Stimulated activated CD4-positive, alpha-beta T cell treated with anti-CD3 and anti-CD28 coated beads, Interleukin-2, amount 100 ng/mL, for 48 hours (primary cell): ENCODE measurements at places on chromosomes 3 and 15.

GRCh38 chr15:36265422-36265821 lies 314.0 kb upstream of the CDIN1 start:
- no peak for DNase-seq

DNA sequence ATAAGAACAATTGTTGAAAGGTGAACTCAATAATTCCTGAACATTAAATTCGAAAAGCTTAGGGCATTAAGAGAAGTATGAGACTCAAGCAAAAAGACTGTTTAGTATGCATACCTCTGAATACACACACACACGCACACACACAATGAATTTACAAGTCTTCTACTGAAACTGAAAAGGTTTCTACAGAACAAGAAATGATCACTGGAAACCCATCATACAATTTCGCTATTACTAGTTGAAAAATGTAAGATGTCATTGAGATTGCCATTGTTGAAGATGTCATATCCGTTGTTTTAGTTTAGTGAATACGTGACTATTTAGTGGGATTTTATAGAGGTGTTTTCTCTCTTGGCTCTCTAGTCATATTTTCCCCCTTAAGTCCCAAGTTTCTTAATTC lies 106.8 kb downstream of the FOXB1 start:
- no peak for DNase-seq

- no peak for DNase-seq
These were observed 147.9 kb downstream of the ATG7 start for GRCh38 chr3:11420066-11420465.

DNA sequence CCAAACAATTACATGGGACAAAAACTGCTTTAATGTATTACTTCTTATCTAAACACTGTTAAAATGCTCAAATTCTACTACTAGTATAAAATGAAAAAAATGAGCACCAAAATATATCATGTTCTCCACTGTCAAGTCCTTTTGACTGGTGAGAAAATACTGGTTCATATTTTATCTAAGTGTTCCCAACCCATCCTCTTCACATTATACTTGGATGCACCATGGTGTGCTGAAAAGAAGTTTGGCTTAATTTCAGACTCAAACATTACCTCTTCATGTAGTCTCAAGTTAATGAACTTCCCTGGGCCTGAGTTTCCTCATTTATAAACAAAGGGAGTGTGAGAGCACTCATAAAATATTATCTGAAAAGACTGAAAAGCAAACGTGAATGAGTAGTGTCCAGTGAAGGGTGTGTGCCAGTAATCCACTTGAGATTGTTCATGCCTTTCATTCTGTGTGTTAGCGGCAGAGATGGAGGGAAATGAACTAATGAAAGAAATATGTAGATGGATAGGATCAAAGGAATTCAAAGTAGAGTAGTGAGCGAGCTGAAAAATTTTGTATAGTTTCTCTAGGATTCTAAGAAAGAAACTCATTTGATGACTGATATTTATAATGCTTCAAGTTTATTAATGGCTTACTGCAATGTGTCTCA lies 263.2 kb downstream of the NLGN1 start:
- DNase-seq: no peak

DNA sequence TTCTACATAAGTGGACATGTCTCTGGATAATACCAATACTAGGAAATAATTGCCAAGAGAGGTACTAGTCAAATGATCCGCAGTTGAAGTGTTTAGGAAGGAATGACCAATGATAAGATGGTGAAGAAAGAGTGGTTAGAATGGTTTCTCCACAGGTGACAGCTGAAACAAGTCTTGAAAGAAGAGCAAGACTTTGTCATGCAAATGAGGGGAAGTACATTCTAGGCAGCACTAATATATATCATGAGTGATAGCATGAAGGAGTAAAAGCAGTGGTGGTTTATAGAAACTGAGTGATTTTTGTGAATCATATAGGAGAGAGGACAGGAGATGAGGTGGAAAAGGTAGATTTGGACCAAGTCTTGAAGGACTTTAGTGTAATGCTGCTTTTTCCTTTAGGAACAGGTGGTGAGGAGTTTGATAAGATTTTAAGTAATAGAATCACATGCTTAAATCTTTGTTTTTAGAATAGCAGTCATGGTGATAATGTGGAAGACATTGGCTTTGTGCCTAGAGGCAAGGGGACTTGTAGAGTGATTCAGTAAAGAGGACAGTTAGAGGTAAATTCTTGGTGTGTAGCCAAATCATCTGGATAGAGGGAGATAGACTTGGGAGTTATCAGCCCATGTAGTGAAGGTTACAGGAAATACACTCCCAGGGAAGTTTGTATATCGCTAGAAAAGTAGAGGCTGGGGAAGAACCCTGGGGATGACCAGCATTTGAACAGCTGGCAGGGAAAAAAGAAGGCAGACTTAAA lies 31.9 kb downstream of the SLMAP start:
- no peak for DNase-seq

DNA sequence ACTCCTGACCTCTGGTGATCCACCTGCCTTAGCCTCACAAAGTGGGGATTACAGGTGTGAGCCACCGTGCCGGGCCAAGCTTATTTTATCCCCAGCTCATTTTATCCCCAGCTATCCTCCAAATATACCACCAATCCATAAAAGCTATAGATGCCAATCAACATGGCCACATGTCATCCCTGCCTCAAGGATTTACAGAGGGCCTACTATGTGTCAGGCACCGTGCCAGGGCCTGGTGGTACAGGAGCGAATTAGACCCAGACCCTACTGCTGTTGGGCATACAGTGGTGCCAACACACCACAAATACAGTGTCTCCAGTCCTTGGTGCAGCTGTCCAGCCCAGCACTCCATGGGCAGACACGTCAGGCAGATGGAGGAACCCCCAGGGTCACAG lies 73.4 kb downstream of the SCN5A start:
- DNase-seq: no peak

DNA sequence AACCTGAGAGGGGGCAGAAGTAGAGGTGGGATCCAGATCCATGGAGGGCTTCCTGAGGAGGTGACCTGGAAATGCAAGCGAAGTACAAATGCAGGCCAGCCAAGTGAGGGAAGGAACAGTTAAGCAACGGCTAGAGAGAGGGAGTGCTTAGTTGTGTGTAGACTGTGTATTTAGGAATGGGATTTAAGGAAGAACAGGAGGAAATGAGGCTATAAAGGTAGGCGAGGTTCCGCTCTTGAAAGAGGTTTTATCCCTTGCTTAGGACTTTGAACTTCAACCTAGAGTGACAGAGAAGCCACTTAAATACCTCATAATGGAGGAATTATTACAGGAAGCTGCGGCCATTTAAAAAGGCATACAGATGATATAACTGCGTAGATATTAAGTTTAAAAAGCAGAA lies 295.1 kb downstream of the THSD4 start:
- DNase-seq: no peak

DNA sequence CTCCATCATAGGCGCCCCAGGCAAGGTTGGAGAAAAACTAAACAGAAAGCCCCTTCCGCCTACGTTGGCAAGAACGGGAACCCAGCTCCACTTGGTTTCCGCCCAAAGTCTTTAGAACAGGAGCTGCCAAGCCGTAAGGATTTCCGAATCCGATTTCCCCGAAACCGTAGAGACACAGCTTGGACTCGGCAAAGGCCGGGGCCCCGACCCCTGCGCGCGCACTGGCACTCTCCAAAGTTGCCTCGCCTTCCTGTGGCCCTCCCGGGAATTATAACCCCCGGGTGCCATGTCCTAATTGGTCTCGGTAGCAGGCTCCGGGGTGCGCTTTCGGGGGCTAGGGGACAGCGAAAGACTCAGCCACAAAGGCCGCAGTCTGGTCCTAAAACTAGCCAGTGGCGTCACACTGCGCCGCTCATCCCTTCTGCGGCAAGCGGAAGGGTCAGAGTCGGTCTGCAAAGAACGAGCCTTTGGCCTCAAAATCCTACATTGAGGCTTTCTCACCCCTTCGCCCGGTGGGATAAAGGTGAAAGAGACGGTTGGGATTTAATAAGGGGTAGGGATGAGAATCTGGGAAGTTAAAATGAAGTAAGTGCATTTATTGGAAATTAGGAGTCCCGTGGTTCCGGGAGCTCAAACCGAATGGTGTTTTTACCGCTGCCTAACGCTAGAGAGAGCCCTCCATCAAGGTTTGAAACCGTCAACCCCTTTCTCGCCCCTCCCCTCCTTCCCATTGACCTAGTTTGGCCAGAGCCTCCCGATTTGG lies 6.8 kb downstream of the BCL6 start:
- DNase-seq: peak; percentile 58

- DNase-seq: no peak
These were observed 2.8 kb downstream of the ABHD2 start for GRCh38 chr15:89090791-89091626.

- DNase-seq: no peak
These were observed 157.0 kb downstream of the CHST2 start for GRCh38 chr3:143276592-143276991.

- DNase-seq: no peak
These were observed 12.1 kb downstream of the TBC1D2B start for GRCh38 chr15:78065284-78065872.
